Naive thymus-derived CD8-positive, alpha-beta T cell (primary cell): ENCODE measurements at places on chromosomes 16 and 17. TPM values are rescaled to one million over a fixed set of nuclear protein-coding genes. Genes with fewer than 3 reads are reported as not detected.

GRCh38 chr17:82956146-82956725, 116.4 kb upstream of the ZNF750 start:
- H3K4me1 ChIP-seq: no peaks in the 10 kb centered on the region
- H3K36me3 ChIP-seq: peaks cover 41% of the 10 kb centered on the region
- no peak overlapping the region for H3K4me3 ChIP-seq
- H3K27me3 ChIP-seq: no peaks in the 10 kb centered on the region

DNA sequence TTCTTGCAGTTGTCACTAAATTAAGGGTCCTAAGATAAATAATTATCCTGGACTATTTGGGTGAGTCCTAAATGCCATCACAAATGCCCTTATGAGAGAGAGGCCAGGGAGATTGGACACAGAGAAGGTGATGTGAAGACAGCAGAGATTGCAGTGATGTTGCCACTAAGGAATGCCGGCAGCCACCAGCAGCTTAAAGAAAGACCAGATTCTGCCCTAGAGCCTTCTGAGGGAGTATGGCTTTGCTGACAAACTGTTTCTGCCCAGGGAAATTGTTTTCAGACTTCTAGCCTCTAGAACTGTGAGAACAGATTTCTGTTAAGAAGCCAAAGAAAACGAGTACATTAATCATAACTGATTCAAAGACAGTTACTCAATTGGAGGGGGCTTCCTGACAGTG, 10.0 kb upstream of the ZNF23 start:
- DNase-seq: no peak
- no peak overlapping the region for H3K27ac ChIP-seq
- H3K4me3 ChIP-seq: no peak overlapping the region
- H3K36me3 ChIP-seq: peaks cover 42% of the 10 kb centered on the region
- no peaks in the 10 kb centered on the region for H3K4me1 ChIP-seq

GRCh38 chr16:84600343-84601229, 17.3 kb downstream of the COTL1 start:
- peaks cover 89% of the 10 kb centered on the region for H3K4me1 ChIP-seq
- DNase-seq: peak; percentile 61
- H3K27ac ChIP-seq: peak overlapping the region; percentile 97
- peak overlapping the region; percentile 80 for H3K4me3 ChIP-seq

- H3K27ac ChIP-seq: no peak overlapping the region
- H3K4me1 ChIP-seq: peaks cover 13% of the 10 kb centered on the region
- H3K36me3 ChIP-seq: peaks cover 6% of the 10 kb centered on the region
- no peaks in the 10 kb centered on the region for H3K27me3 ChIP-seq
Measured at GRCh38 chr17:66778531-66779236, 56.2 kb upstream of the CACNG5 start.

The SEPTIN12 gene
- not detected for total RNA-seq

The GNAO1 gene
- 0.85 TPM for total RNA-seq

The ANKRD13B gene
- 3.7 TPM for total RNA-seq
